GM06990 (cell line): ENCODE measurements at places on chromosomes 12 and 14.
A peak's percentile ranks its signal among the peaks of the same experiment; 100 is the strongest.

GRCh38 chr14:93970585-93970964, 5.8 kb downstream of the ASB2 start:
- DNase-seq, result no peak

- DNase-seq, result peak; percentile 55
These were observed 903 bp downstream of the BRF1 start for GRCh38 chr14:105299654-105300541.

DNA sequence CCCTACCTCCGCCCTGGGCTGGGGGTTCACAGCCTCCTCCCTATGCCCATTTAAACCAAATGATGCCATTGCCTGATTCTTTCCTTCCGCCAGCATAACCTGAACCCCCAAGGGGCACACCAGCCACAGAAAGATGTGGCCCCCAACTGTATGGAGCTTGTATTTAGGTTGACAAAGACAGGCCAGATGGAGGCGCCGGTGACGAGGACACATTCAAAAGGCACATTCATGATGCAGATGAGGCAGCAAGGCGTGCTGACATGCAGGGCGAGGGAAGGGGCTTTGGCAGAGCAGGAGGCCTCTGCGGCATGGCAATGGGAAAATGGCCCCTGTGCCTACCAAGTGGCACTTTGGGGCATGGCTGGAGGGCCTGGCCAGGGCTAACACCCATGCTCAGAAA, 112.2 kb downstream of the RFLNA start:
- DNase-seq, result no peak

DNA sequence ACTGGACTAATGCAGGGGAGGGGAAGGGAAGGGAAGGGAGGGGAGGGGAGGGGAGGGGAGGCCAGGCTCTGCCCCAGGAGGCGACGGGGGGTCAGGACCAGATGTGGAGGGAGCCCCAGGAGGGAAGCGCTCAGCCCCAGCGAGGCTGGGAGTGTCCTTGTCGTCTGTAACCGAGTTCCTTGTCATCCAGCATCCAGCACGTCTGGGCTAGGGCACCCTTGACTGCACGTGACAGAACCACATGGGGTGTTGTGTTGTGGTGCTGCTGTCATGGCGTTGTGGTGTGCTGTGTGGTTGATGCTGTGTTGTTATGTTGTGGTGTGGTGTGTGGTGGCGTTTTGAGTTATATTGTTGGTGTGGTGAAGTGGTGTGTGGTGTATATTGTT, 28.4 kb upstream of the SFSWAP start:
- no peak for DNase-seq

- DNase-seq, result no peak
These were observed 48.3 kb upstream of the ZFP36L1 start for GRCh38 chr14:68841016-68841809.
